Effector CD8-positive, alpha-beta T cell (primary cell): ENCODE measurements at places on chromosomes 16 and 17.

DNA sequence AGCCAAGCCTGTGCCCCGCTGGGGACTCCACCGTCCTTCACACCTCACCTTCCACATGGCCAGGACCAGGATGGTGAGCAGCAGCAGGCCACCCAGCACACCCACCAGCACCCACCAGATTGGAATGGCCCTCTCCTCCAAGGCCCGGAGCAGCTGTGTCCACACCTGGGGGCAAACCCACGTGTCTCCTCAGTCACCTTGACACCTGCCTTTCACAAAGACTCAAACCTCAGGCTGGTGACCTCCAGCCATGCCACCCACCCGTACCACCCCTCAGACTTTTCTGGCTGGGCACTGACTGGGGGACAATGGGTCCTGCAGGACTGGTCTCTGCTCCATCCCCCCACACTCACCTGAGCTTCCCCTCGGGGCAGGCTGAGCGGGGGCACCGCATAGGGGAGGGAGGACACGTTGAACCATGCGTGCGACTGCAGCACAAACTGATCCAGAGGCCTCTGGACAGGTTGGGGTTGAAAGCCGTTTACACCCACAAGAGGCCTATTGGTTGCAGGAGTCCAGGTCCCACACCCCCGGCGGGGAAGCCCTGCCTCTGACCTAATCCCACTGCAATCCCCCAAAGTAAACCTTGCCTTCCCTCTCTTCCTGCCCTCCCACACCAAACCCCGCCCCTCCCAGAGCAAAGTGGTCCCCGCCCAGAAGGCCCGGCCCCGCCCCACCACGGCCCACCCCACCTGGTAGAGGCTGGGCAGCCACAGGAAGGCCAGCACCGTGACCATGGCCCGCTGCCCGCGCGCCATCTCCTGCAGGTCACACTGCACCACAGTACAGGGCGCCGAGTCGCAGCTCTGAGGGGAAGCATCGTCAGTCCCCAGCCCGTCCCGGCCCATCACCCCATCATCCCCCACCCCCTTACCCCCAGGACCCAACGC lies 10.9 kb upstream of the FAM171A2 start:
- no peak for DNase-seq

DNA sequence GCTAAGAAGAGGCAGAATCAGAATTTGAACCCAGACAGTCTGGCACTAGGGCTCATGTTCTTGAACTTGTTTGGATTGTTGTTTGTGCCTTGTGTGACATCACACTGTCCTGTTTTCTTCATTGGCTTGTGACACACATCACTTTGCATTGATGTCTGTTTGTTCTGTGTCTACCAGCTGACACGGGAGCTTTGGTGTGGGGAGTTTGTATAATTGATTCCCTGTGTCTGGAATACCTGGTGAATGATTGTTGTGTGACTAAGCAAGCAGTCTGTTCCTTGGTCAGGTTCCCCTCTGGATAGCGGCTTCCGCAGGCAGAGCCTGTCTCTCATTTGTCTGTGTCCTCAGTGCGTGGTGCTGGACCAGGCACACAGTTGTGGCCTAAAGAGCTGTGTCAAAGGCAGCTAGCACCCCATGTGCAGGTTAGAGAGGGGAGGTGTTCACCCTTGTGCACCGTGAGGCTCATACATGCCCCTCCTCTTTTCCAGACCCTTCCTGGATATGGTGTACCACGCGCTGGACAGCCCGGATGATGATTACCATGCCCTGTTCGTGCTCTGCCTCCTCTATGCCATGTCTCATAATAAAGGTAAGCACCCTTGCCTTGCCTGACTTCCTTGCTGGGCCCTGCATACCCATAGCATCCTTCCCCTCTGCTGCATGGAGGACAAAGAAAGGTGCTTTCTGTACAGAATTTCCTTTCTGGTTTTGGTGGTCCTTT lies 80.1 kb downstream of the CLEC16A start:
- DNase-seq, result no peak

DNA sequence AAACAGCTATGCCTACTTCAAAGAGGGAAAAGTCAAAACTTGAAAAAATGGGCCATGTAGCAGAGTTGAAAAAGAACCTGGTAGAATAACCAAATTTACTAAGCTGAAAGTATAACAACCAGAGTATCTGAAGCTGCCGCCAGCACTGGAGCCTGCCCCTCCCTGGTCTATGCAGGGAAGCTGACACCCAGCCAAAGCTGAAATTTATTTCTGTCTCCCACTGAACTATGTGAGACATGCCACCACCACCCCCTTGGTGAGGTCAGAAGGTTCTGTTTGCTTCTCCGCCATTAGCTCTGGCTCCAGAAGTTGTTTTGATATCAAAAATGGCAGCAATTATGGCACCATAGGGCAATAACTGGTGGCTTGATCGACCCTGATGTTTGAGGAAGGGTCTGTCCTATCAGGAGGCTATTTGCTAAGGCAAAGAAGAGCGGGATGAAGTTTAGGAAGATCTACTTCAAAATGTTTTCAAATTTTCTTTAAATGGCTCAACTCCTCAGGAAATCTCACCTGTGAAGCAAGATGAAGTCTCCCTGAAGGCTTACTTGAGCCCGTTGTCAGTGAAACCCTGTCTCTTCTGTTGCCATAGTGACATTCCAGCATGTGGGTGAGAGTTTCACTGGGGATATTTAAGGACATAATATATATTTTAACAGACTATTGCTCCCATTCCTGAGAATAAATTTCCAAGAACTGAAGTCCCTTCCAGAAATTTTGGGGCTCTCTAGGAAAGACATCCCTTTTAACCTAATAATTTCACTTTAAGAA lies 122.0 kb downstream of the COPRS start:
- no peak for DNase-seq

DNA sequence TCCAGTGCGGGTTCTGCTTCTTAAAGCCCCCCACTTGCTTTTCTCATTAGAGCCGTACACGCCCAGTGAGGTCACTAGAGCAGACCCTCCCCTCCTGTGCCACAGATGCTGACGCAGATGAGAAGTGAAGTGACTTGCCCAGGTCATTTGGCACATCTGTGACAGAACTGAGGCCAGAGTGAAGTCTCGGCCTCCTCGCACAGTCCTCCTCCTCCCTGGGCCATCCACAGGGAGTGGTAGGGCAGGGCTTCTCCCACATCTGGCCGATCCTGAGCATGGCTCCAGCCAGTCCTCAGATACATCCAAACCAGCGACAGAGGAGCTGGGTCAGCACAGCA lies 15.3 kb upstream of the TBX2 start:
- DNase-seq, result no peak

GRCh38 chr16:84259691-84260090 lies 19.9 kb upstream of the KCNG4 start:
- no peak for DNase-seq

DNA sequence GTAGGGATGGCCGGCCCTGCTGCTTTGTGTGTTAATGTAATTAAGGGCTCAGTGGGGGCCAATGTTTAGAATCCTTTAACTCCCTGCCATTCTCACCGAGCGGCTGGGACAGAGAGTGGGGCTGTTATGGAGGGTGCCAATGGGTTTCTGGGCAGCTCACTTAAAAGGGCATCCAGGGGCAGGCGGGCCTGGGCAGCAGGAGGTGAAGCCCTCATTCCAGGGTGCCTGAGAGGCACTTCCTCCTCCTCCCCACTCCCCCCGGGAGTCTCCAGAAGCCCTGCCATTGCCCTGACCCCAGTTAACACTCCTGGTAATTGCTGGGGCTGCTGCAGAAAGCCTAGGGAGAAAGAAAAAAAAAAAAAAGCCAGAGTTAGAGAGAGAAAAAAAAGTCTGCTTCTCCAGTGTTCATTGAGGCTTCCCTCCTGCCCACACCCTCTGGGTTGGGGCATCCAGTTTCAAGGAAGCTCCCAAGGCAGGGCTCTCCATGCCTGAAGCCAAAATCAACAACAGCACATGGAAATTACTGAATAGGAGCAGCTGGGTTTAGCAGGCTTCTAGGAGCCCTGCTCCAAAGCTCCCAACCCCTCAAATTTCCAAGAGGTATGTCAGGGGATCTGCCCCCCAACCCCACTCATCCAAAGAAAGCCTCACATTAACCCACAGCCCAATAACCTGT lies 28.0 kb downstream of the CUEDC1 start:
- DNase-seq, result no peak

DNA sequence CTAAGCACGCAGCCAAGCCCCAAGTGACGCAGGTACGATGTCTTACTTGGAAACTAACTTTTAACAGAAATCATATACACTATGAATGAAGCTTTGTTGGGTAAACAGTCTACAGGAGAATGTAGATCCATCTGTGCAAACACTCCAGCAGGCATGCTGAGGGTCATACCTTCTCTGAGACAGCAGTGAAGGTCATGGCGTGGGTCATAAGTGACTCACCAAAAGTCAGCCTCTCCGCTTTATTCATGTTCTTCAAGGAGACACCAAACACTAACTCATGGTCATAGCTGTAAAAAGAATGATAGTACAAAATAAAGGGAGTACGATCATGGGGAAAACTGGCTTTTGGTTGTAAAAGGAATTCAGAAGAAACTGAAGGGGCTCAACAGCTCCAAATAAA lies 20.6 kb downstream of the BLMH start:
- no peak for DNase-seq

DNA sequence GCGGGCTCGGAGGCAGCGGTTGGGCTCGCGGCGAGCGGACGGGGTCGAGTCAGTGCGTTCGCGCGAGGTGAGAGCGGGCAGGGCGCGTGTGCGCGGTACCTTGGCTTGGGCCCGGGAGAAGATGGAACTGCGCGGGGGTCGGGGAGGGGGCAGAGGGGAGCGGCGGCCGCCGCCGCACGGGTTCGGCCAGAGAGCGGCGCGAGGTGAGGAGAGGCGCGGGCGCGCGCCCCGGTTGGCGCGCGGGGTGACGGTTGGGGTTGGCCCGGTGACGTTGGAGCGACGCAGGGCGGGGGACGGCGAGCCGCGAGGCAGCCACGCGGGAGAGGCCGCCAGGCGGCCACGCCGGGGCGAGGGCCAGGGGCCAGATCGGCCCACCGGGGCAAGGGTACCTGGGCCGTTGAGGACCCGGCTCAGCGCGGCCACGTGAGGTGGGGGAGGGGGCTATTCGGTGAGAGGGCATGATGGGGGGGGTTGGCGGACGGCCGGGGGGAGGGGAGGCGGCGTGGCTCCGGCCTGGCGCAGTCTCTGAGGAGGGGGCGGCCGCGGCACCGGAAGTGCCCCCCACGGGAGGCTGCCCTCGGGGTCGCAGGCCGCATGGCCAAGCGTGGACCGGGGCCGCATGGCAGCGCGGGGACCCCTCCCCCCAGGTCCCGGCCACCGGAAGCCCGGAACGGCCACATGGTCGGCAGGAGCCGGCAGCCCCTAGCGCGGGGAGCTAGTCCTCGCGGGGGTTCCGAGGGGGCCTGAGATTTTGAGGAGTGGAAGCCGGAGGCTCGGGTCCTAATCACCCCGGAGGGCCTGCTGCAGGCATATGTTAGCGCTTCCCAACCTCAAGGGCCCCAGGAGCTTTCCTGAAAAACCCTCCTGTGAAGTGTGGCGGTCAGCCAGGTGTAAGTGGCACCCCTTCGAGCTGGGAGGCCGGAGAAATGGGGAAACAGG lies 527 bp downstream of the EIF5A start:
- DNase-seq, result peak; percentile 54

DNA sequence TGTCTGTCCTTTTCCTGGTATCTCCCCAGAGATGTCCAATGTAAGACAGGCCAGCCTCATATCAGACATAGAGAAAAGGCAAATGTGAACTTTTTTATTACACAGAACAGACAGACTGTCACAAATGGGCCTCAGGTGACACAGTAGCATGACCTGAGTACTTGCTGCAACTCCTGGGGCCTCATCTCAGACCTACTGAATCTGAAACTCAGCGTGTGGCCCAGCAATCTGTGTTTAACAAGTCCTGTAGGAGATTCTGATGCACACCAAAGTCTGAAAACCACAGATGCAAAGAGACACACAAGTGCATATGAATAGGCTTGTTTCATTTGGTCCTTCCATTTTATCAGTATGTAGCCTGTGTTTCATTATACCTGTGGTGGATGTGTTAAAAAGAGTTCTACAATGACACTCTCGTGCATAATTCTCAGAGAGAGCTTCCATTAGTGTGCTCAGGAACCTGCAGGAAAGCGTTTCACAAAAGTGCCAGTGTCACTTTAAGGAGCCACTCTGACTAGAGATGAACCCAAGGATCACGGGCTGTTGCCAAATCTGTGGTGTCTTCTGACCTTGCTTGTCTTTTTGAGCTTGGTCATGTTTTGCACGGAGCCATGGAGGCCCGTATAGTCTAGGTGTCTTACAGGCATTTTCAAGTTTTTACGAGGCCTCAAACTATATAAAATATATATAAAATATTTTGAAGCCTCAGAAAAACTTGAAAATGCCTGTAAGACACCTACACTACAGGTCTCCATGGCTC lies 33.8 kb upstream of the NF1 start:
- DNase-seq, result no peak

- no peak for DNase-seq
Measured at GRCh38 chr16:3050487-3050886, 4.1 kb downstream of the MMP25 start.

- DNase-seq, result no peak
Measured at GRCh38 chr17:2253768-2254406, 49.7 kb downstream of the SMG6 start.

GRCh38 chr16:59605706-59606105 lies 871.6 kb upstream of the GOT2 start:
- no peak for DNase-seq

DNA sequence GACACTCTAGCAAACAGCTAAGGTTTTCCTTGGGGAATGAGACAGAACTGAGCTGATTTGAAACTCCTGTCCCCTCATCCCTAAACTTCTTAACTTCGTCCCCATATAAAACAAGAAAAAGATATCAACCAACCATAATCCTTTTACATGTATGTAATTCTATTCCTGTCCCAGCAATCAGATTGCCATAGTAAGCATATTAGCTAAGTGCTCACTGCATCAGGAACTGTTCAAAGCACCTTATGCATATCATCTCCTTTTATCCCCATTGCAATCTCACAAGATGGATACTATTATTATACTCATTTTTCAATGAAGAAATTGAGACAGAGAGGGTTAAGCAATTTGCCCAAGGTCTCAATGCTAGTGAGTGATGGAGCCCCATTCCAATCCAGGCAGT lies 6.8 kb downstream of the KIF18B start:
- no peak for DNase-seq

DNA sequence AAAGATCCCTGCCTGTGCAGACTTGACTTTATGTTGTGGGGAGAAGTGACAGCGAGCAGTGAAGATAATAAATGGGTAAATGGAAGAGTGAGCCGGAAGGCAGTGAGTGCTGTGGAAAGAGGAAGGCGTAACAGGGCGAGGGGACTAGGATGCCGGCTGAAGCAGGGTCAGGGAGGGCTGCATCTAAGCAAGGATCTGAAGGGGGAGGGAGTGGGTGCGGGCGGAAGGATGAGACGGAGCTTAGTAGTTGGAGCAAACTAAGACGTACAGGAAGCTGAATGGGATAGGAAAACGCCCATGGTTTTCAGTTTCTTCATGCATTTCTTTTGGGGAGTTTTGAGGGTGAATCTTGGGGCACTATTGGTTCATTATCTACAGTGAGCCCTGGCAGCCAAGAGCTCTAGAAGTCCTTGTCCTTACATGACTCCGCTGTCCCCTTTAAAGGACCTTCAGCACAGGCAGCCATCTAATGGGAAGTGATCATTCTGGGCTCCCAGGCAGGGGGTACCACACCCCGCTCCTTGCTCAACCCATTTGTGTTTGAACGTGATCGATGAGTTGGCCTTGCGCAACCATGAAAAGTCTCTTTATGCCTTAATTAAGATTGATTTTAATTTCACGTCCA lies 10.4 kb upstream of the NAT9 start:
- no peak for DNase-seq

GRCh38 chr16:50072730-50073129 lies 7.0 kb downstream of the HEATR3 start:
- no peak for DNase-seq
